ENCODE measurements at places on chromosomes 16 and 17.

DNA sequence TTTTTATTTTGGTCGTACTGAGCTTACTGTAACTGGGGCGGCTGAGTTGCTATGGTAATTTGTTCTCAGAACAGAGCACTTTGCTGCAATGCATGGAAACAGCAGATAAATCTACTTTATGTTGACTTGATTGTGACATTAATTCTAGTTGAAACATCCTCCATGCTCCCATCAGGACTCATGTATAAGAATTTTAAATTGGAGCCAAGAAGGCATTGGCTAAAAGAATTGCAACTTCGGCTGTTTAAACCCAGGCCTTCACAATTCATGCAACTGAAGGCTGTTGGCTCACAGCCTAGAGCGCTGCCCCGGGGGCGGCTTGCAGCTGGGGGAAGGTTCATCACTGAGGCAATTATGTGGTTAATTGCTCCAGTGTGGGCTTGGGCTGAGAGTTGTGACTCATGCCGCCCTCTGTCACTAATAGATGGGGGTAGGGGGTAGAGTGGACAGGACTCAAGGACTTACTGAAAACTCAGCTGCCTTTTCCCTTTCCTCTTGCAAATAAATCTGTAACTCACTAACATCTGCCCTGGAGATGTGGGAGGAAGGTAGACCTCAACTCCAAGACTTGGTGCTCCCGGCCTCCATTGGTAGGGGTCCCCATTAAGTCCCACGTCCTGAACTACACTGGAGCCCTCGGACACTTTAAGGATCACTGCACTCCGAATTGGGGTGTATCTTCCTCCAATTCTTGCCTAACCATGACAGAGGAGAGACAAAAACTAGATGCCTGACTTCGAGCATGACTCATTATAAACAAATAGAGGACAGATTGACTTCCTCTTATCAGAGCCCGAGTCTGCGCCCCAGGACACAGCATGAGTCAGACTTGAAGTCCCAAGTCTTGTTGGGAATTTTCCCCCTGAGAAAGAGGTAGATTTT, 37.5 kb downstream of the ERCC4 start:
- DNase-seq, result peak; percentile 25

- no peak for DNase-seq
These were observed 5.4 kb upstream of the NAGS start for GRCh38 chr17:43999024-43999423.

DNA sequence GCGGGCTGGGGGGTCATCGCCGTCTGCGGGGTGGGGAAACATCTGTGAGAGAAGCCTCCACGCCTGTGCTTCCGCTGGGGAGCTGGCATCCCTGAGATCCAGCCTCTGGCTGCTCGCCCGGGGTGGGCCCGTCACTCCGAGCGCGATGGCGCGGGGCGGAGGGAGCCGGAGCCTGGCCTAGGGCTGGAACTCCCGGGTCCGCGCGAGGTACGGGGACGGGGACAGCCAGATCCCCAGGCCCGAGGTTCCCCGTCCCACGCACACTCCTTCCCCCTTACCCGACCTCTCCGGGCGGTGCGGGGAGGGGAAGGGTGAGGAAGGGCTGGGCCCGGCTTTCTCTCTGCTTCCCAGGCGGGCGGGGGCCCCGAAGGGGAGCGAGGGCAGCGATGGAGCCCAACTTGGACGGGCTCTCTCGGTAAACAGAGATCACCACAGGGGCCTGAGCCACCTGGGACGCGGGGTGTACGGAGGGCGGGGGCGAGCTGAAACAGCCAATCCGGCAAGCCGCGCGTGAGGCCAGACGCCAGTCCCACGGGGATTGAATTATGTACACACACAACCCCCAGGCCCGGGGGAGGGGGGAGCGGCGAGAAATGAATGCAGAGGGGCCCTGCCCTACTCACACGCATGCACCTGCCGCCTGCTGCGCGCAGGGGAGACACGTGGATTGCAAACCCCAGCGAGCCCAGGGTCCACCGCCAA, at the start of gene SLC16A11:
Gene SLC16A11, minus strand, starts transcription at position 596 of the 702 bp plus-strand sequence. Its CDS starts 579 bp downstream, at position 17.
- DNase-seq, result no peak

DNA sequence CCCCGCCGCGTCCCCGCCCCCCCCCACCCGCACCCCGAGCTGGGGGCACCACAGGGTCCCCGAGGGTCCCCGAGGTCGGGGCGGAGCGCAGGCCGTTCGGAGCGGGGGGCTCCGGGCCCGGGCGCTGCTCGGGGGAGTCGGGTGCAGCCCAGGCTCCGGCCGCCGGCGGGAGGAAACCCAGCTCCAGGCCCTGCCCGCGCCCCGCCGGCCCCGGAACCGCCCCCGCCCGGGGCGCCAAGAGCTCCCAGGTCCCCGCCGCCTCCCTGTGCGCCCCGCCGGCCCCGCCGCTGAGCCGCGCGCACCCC, 33.2 kb upstream of the RPH3AL start:
- DNase-seq, result no peak

- DNase-seq, result peak; percentile 37
These were observed 6.9 kb upstream of the TEX2 start for GRCh38 chr17:64269687-64270649.

- DNase-seq, result no peak
These were observed 107.1 kb upstream of the KCNJ16 start for GRCh38 chr17:69967910-69968411.

- DNase-seq, result no peak
These were observed 13.4 kb downstream of the GINS2 start for GRCh38 chr16:85675251-85675874.

- peak; percentile 97 for DNase-seq
These were observed 65.6 kb downstream of the XYLT1 start for GRCh38 chr16:17404941-17405689.

GRCh38 chr17:42989726-42990652, 8.2 kb upstream of the RPL27 start:
- no peak for DNase-seq

GRCh38 chr17:18139949-18140348, 31.4 kb downstream of the MYO15A start:
- no peak for DNase-seq

DNA sequence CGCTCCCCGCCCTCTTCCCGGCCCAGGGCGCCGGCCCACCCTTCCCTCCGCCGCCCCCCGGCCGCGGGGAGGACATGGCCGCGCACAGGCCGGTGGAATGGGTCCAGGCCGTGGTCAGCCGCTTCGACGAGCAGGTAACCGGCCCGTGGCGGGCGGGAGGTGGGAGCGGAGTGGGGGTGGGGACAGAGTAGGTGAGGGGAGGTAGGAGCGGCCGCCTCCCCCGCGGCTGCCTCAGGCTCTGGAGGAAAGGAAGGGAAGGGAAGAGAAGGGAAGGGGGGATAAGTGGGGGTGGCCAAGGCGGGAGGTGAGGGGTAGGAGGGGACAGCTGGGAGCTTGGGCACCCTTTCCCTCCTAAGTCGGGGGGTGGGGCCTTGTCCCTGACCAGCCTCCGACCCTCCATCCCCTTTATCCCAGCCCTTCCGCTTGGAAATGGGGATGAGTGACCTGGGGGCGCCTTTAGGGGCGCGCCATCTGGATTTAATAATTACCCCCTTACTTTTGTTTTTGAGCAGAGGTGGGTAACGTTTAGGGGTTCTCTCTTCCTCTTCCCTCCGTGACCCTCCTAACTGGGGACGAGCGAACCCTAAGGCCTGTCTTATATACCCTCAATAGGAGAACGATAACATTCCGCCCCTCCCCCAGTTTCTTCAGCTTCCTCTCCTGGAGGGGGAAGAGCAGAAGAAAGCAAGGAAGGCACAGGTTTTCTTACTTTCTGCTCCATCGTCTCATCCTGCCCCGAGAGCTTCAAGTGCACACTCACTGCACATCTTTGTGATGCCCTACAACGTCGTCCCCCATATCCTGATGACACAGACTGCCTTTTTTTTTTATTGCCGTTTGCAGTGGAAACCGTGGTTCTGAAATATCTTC, 694 bp downstream of the NF1 start:
- peak; percentile 15 for DNase-seq

GRCh38 chr17:34620458-34620857, 41.1 kb downstream of the TMEM132E start:
- DNase-seq, result no peak

DNA sequence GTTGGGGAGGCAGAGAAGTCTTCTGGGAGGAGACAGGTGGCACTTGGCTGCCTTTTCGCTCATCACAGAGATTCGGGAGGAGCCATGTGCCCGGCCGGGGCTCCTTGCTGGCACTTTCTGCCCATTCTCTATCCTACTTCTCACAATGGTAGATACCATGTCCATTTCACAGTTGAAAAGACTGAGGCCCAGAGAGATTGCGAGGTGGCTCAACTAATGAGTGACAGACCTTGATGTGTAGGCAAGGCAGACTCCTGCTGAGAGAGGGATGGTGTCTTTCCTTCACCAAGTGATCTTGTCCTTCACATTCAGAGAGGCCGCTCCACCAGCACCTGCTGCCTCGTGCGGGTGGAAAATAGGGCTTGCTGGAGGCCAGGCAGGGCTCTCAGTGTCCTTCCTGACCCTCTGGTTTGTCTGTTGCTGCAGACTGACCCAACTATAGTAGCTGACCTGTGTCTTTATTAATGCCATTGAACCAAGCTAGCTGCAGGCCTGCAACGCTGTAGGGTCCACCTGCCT, 42.1 kb downstream of the MPRIP start:
- no peak for DNase-seq

GRCh38 chr17:17751489-17752088, 70.3 kb downstream of the RAI1 start:
- DNase-seq, result no peak

GRCh38 chr16:53785044-53785443, 81.1 kb downstream of the FTO start:
- no peak for DNase-seq

GRCh38 chr17:43351691-43352090, 47.1 kb upstream of the ARL4D start:
- DNase-seq, result no peak

GRCh38 chr17:58530655-58531054, 16.2 kb upstream of the MTMR4 start:
- no peak for DNase-seq

DNA sequence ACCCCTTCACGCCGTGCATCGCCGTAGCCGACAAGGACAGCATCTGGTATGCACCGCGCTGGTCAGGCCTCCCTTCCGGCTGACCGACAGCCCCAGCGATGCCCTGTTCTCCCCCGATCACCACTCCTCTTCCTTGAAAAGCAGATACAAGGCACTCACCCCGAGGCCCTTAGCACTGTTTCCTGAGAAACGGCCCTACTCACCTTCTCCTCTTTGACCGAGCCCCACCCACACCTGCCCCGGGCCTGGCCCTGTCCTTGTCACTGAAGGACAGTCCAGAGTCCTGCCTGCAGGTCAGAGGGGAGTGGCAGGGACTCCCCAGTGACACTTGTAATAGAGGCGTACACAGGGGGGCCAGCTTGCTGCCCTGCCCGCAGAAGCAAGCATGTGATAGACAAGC, 45.9 kb upstream of the CHMP6 start:
- no peak for DNase-seq

DNA sequence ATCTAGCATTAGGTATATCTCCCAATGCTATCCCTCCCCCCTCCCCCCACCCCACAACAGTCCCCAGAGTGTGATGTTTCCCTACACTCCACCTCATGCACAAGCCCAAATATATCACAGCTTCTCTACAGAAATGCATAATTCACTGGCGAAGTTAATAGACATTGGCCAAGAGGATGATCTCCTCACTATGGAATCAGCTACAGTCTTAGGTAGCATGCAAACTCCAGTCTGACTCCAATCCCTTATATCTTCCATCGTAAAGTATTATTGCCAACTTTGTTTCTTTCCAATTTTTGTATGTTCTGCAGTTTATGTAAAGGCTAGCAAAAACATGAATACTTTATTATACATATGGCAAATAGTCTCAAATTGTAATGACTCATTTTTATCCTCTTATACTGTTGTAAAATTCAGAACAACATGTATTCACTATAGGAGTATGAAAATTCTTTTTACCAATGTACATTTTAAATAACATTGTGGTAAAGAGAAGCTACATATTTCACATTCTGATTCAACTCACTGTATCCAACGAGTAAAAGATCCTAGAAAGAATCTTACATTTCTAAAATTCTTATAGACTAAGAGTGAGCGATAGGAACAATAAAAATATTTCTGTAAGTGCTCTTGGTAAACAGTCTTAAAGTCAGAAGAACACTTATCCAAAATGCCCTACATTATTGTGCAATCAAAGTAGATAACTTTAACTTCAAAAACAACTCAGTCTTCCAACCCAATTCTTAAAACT, 871 bp downstream of the ABCA8 start:
- no peak for DNase-seq

DNA sequence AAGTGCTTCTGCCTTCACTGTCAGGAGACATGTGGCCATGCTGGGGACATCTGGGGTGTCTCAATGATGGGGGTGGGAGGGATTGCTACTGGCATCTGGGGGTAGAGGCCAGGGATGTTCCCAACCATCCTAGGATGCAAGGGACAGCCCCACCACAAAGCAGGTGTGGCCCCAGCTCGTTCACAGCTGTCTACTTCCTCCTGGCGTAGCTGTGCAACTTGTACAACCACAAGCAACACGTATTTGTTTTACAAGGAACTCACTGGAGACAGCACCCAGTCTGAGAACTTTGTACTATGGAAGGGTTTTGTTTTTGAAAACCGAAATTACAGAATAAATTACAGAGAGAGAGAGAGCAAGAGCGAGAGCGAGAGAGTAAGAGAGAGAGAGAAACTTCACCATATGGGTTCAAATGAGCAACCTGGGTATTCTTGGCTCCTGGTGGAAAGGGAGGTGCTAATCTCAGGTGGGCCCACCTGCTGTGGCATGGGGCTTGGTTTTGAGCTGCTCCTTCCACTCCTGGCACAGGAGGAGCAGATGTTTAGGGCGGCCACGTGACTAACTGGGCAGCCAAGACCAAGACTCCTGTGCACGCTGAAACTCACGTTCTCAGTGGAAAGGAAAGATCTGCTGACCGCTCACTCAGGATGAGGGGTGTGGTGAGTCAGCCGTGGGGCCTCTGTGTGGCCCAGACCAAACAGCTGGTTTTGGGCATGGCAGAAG, 17.5 kb upstream of the TNFRSF13B start:
- DNase-seq, result no peak

DNA sequence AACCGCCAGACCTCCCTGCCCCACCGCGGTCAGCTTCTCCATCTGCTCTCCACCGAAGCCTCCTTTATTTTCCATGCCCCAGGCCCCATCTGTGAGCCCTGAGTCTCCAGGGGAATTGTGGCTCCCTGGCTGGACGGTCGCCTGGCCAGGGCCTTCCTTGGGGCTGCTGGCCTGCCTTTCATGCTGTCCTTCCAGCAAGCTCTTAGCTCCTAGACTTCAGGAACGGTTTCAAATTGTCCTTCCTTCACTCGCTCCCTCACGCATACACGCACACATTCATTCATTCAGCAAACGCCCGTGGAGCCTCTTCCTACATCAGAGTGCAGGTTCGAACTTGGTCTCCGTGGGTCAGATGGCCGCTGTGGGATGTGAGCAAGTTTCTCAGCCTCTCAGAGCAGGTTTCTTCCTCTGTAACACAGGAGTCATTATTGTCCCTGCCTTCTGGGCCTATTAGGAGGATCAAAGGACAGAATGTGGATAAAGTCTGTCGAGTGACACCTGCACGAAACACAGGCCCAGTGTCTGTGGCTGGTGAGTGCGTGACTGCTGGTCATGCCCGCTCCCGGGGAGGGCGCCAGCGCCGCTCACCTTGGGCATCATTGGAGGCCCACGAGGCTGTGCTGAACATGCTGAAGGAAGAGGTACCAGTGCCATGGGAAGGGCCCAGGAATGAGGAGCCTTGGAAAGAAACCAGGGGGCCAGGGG, 18.7 kb upstream of the GSE1 start:
- no peak for DNase-seq

All from amygdala (tissue), 56 donors.